ENCODE measurements at places on chromosomes 5 and 9. TPM values are rescaled to one million over a fixed set of nuclear protein-coding genes. Genes with fewer than 3 reads are reported as not detected.

Gene FEM1C
- polyA plus RNA-seq: 2.7 TPM

Gene EFNA5
- polyA plus RNA-seq: not detected

Gene OBP2B
- polyA plus RNA-seq: not detected

Gene GNE
- 7.0 TPM for polyA plus RNA-seq

Gene NUTM2G
- polyA plus RNA-seq: not detected

Gene AMBP
- polyA plus RNA-seq: not detected

Gene PKD2L2
- polyA plus RNA-seq: 0.22 TPM

Gene POU5F2
- 0.14 TPM for polyA plus RNA-seq

Gene ACOT12
- not detected for polyA plus RNA-seq

Gene ALDH1A1
- polyA plus RNA-seq: not detected

Gene SH2D3C
- polyA plus RNA-seq: 30.5 TPM

Gene SYNPO
- not detected for polyA plus RNA-seq

Gene CENPK
- polyA plus RNA-seq: 42.8 TPM

Gene DOCK8
- 54.4 TPM for polyA plus RNA-seq

Gene NFIB
- polyA plus RNA-seq: not detected

Gene TLX3
- not detected for polyA plus RNA-seq

Gene ISCA1
- polyA plus RNA-seq: 64.1 TPM

Gene CMYA5
- not detected for polyA plus RNA-seq

Gene DOK3
- polyA plus RNA-seq: 0.13 TPM

Gene DMRTA1
- not detected for polyA plus RNA-seq

Gene OR13C3
- not detected for polyA plus RNA-seq

Gene NPR3
- not detected for polyA plus RNA-seq

Gene IFNK
- polyA plus RNA-seq: not detected

Gene SOWAHA
- polyA plus RNA-seq: not detected

Gene JAKMIP2
- 0.26 TPM for polyA plus RNA-seq

Gene SNCB
- not detected for polyA plus RNA-seq

Gene TXNDC8
- polyA plus RNA-seq: not detected

Gene CTNND2
- polyA plus RNA-seq: not detected

Gene ORM2
- not detected for polyA plus RNA-seq

Gene PDZD2
- 0.20 TPM for polyA plus RNA-seq

Gene PCDHGB3
- polyA plus RNA-seq: not detected

Gene KCNV2
- not detected for polyA plus RNA-seq

Gene GDF9
- polyA plus RNA-seq: 0.24 TPM

Gene TICAM2
- not detected for polyA plus RNA-seq

Gene C6
- not detected for polyA plus RNA-seq

Gene SLC4A9
- polyA plus RNA-seq: not detected

Gene CFAP77
- polyA plus RNA-seq: not detected

Gene PRRX2
- not detected for polyA plus RNA-seq

Gene ADAMTSL1
- not detected for polyA plus RNA-seq

Measured in CD4-positive, CD25-positive, alpha-beta regulatory T cell (primary cell).